HuH-7 (cell line): ENCODE measurements at places on chromosomes 11 and 22.
A peak's percentile ranks its signal among the peaks of the same experiment; 100 is the strongest.

DNA sequence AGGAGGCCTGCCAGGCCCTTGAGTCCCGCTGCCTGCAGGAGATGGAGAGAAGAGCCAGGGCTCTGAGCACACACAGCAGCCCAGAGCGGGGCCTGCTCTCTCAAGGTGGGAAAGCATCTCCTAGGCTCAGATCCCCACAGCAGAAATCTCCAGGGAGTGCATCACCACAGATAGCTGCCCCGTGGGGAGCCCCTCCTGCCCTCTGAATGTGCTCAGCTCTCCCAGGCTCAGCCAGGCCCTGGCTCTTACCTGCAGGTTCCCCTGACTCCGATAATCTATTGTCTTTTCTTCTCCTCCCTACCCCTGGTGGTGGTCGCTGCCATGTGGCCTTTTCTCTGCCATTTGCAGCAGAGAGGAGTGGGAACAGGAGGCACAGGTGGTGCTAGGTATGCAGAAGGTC is 49.9 kb downstream of the BTG4 start:
- no peak for DNase-seq

DNA sequence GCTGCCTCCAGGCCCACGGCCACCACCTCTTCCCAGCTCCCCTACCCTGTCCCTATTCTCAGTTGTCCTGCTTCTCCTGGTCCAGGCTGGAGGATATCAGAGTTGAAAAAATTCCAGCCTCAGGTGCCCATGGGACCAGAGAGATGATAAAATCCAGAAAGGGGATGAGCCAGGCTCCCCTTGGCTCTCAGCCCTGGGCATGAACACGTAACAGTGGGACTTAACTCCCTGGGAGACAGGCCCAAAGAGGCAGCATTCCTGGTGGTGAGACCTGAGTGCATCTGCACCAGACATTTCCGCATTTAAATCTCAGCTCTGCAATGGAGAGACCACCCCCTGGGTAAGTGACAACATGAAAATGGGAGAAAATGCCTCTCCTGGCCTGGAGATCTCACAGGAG is 10.4 kb upstream of the SLC39A13 start:
- no peak for DNase-seq

DNA sequence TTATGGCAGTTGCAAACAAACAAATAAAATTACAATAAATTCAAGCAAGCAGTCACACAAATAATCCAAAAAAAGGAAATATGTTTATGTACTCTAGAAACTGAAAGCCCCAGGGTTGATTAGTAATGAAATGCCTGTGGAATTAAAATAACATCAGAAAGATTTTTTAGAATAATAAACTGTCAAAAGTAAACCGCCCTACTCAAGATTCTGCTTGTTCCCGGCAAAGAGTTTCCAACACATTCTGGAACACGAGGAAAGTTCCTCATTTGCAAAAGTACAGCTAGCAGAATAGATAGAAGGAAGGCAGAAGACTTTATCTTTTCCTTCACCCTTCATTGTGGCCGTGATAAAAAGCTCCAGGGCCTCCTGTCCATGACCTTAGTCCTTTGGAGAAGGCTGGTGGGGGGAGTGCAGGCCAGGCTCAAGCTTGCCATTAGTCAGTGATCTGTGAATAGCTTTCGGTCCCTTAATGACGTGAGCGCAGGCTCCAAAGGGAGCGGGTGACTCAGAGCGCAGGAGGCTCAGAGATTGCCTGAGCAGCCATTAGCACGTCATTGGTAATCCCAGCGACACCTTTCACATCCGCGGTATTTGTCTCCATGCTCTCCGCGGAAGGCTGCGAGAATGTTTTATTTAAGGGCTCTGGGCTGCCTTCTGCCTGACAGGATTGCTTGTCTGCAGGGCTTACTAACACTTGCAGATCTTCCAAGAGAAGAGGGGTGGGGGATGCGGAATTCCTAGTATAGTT is 458.3 kb downstream of the METTL15 start:
- DNase-seq = no peak

DNA sequence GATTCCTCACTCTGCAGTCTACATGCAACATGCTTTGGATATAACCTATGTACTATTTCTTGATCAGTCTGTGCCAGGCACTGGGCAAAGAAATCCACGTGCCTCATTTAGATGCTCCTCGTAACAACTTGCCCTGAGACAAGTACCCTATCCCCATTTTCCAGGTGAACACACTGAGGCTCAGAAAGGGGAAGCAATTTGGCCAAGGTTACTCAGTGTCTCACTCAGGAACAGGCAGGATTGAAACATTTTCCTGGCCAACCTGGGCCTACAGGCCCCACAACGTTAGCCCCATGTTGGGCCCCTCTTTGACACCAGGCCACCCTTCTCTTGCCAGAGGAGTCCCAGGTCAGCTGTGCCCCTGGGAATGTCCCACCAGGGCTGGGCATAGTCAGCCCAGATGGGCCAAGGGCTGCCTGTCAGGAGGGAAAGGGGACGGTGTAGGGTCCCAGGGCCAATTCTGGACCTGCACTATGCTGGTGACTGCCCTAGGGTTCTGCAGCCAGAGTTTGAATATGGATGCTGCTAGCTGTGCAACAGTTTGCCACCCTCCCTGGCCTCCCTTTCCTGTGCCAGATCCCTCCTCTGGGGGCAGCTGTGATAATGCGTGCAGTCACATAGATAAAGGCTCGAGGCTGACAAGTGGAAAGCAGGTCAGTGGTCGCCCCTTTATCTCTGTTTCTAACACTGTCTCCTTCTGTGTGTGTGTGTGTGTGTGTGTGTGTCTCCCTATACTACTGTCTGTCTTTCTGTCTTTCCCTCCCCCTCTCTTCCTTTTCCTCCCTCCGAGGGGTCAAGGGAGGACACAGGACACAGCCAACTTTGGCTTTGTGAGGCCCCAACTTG is 10.4 kb upstream of the EMID1 start:
- DNase-seq = no peak

- no peak for DNase-seq
Observed at GRCh38 chr11:28524098-28524497, 415.9 kb downstream of the METTL15 start.

DNA sequence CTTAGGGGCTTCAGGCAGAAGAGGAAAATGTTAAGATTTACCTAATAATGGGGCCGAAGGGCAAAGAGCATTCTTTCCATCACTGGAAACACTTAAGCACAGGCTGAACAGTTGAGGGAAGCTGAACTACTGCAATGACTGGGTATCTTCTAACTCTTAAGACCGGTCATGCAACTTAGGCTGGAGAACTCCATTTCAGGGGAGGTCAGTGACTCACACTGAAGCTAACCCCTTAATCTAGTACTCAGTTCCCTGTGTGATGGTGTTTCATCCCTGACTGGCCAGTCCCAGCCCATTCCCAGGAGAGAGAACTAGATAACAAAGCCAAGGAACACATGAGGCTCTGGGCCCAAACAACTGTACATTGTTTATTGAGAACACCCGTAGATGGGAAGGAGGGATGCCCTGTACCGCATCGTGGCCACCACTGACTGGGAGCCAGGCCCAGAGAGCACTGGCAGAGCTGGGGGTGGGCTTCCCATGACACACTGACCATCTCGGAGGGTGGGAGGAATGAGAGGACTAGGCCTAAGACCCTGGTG is 10.5 kb downstream of the RPL27A start:
- no peak for DNase-seq

DNA sequence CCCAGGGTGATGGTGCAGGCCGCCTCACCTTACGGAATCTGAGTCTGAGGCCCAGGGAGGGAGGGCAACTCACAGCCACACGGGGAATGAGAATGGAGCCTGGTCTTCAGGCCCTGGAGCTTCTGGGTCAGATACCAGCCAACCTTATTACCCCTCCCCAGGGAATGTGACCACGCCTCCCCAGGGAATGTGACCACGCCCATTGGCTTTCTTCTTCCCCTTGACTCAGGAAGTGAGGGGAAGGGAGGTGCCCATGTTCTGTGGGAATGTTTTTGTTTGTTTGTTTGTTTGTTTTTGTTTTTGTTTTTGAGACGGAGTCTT is 57.5 kb upstream of the RBFOX2 start:
- no peak for DNase-seq

- no peak for DNase-seq
Observed at GRCh38 chr11:118914987-118915386, 10.7 kb downstream of the BCL9L start.

GRCh38 chr11:45082744-45083543 is 63.5 kb upstream of the PRDM11 start:
- DNase-seq = no peak

GRCh38 chr11:32429477-32429876 is 5.9 kb downstream of the WT1 start:
- DNase-seq = no peak

GRCh38 chr11:5620651-5621521 is 3.9 kb upstream of the TRIM34 start:
- peak; percentile 49 for DNase-seq

GRCh38 chr11:65442842-65443331 is 20.3 kb downstream of the NEAT1 start:
- DNase-seq = no peak

- DNase-seq = no peak
Observed at GRCh38 chr11:12755510-12756453, 81.6 kb downstream of the TEAD1 start.

GRCh38 chr22:50581031-50581949 is 1.4 kb downstream of the CHKB start:
- DNase-seq = no peak

DNA sequence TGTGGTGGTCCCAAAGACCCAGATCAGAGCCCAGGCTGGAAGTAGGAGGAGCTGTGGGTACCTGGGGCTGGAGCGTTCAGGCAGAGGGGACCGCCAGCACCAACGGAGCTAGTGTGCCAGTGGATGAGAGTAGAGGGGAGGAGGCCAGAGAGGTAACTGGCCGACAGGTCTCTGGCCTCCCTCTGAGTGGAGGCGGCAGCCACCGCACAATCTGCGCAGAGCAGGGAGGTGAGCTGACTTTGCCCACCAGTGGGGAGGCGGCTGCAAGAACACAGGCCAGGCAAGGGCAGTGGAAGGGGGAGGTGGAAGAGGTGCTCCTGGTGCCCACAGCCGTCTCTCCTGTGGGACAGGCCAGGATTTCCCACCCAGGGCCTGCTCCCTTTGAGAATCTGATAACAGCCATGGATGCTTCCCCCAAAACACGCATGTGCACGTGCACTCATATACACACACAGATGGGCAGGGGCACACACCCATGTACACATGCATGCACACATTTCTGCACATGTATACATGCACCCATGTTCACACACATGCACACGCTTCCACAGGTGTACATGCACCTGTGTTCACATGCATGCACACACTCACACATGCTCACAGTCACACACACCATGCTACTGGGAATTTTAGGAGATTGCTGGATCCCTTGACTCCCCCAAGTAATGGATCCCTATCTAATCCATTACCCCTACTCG is 6.4 kb upstream of the MGAT3 start:
- no peak for DNase-seq

GRCh38 chr11:78690352-78690987 is 115.8 kb upstream of the NARS2 start:
- no peak for DNase-seq

DNA sequence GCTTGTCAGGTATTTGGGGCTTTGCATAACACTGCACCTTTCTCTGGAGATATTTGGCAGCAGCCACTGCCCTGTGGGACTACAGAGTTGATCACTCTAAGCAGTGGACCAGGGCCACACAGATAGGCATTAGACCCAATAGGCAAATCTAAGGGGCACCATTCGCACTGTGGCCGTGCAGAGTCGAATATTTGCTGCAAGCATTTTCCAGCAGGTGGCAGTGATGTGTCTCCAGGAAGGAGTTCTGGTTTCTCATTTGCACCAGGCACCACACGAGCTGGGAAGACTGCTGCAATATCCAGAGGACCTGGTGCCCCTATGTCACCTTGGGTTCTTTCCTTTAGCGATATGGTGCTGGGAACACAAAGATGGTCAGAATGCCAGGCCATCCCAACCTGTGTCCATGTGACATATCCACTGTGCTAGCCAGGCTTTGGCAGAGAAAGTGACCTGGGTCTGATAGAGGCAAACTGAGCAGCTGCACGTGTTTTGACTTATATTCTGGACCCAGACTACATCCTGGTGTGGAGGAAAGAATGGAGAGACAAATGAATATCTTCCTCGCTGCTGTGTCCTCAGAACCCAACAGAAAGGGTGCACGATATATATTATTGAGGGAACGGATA is 318.7 kb downstream of the BUD13 start:
- DNase-seq = peak; percentile 43

- no peak for DNase-seq
Observed at GRCh38 chr11:22577854-22578253, 47.8 kb downstream of the FANCF start.

GRCh38 chr22:34849965-34850364 is 216.0 kb upstream of the ISX start:
- no peak for DNase-seq

DNA sequence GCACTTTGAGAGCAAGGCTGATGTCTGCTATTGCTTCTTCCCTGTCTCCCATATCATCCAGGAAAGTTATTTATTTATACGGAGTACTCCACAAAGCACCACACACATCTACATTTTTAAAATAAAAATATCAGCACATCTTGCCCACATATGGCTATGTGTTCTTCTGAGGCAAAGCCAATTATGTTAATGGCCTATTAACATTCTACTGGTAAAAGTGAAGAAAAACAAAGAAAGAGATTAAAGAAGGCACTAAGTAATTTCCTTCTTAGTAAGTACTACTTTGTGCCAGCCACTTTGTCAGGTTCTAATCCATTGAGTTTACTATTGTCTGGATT is 548.7 kb downstream of the OPCML start:
- DNase-seq = no peak

GRCh38 chr11:70496591-70497535 is 98.5 kb downstream of the CTTN start:
- DNase-seq = no peak

- DNase-seq = no peak
Observed at GRCh38 chr11:78061921-78062311, 1.7 kb upstream of the THRSP start.

GRCh38 chr22:35894464-35894878 is 134.2 kb downstream of the RBFOX2 start:
- no peak for DNase-seq

- peak; percentile 50 for DNase-seq
Observed at GRCh38 chr11:20647976-20648565, 21.3 kb upstream of the NELL1 start.

GRCh38 chr11:31926106-31926505 is 115.0 kb upstream of the PAX6 start:
- no peak for DNase-seq
